ENCODE measurements at places on chromosomes 5 and 9.

DNA sequence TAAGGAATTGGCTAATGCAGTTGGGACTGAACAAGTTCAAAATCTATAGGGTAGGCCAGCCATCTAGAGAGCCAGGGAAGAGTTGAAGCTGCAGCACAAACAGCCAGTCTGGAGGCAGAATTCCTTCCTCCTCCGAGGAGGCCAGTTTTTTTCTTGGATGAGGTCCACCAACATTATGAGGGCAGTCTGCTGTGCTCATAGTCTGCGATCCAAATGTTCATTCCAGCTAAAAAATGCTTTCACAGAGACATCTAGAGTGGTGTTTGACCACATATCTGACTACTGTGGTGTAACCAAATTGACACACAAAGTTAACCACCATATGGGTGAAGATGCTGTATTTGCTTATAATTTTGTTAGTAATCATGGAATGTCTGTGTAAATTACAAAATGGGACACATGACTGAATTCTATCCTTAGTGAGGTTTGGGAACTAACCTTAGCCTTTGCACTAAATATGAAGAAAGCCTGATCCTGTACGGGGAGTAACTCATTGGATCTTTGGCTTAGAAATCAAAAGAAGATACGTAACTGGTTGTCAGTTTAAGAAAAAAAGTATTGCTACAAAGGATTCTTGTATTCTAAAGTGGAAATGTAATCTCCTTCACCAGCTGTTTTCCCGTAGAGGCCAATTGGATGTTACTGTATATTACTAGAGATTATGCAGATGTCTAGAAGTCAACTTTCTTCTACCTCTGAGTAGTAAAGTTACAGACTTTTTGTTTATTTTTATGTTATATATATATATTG, 70.6 kb downstream of the SPIN1 start:
- no peak for DNase-seq

DNA sequence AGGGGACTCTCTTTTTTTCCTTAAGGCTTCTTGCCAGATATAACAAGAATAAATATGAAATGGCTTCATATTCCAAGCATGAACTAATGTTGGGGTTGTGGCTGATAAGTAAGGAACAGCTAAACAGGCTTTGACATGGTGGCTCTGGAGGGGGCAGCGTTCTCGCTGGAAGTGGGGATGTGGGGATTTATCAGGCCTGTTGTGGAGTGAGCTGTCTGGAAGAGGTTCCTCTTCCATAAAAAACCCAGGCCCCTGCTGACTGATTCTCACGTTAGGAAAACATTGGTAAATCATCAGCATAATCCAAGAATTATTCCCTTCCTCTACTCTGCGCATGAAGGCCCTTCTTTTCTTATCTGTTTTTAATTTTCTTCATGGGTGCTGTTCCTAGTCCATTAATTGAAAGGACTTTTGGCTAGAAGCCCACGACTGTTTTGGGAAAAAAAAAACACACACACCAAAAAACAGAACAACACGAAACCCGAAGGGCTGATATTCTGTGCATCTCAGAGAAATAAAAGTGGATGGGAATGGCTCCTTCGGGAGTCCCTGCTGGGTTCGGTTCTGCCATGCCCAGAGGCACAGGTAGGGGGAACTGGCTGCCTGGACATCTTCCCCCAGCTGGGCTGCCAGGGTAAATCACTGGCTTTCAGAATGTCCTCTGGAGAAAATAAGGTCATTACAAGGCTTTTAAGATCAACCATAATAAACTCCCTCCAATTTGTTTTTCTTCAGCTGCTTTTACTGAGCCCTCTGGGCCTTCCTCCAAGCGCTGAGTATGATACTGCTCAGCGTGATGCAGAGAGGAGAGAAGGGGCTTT, 297.0 kb downstream of the SLIT3 start:
- DNase-seq: no peak

DNA sequence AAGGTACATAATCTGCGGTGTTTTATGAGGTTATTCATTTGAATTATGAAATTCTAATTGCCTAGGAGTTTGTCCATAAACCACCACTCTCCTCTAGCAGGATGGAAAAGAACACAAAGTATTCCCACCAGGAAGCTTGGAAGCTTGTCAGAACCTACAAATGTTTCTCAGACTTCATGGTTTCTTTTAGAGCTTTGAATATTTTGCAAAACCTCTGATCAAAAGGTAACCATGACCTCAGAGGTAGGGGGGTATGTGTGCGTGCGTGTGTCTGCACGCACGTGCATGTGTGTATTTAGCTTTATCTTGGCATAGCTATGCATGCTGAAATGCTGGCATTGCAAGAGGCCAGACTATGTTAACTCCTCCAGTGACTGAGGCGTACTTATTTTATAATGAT, 847.0 kb downstream of the TLE1 start:
- no peak for DNase-seq

DNA sequence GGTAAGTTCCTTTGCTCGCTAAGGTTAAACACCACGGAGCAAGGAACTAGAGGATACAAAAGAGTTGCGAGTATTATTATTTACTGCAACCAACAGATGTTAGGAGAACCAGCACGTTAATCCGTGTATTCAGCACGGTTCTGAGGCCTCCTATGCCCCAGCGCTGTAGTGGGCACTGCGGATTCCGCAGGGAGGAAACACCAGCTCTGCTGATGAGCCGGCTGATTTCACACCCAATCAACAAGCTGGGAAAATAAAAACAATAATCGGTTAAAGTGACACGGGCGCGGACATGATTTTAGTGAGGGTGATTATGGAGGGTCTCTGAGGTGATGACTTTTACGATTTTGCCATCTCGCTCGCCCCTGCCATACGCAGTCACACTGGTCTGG, 702 bp upstream of the PRELID2 start:
- DNase-seq: no peak

- no peak for DNase-seq
These were observed 23.9 kb downstream of the MLLT3 start for GRCh38 chr9:20598367-20598766.

DNA sequence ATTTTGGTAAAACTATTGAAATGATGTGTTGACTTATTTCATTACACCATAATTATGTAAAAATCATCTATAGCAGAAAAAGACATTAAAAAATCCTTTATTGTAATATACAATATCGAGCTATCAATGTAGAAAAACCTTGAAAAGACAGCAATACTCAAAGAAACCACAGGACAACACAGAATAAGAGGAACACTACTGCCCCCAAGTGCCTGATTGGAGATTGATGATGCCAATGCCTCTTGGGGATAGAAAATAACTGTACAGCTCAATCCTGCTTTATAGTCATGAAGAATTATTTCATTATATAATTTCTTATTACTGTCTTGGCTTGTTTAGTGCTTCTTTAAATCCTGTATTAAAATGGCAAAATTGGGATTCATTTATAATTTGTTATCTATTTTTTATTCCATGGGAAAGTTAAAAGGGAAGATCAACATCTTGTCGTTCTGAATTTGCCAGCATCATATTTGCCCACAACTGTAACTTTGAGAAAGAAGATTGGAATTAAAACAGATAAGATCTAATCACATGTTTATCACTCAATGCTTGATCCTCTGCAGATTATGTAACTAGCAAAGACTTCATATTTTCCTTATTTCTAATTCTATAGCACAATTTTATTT, 337.5 kb downstream of the CDH9 start:
- DNase-seq: no peak

DNA sequence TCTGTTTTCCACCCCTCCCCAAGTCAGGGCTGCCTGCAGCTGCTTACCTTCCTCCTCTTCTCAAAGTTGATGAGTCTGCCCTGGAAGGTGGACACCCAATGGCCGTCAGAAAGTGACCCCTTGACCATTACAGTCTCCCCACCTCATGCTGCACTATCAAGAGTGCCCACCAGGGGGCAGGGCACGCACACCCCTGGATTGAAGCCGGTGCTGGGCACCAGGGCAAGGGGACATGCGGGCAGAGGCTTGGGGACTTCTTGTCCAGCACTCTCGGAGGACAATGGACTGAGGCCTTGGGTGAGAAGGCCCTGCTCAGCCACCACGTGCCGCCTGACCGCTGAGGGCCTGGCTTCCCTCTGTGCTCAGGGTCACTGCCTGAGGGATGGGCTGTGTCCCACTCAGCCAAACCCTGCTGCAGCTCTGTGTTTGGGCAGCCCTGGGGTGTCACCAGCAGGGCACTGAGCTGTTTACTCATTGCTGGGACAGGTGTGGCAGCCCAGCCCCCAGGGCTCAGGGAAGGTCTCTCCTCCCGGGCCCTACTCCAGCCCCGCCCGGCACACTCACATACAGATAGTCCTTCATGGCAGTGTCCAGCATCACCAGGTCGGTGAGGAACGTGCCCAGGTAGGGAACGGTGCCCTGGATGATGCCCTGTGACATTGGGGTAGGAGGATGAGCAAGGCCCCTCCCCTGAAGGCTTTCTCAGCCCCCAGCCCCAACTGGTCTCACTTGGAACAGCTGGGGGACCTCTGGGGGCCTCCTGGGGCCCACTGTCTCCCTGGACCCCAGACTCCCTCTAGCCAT, 17.7 kb downstream of the RALGDS start:
- DNase-seq: peak; percentile 78

GRCh38 chr5:143229426-143229895, 174.0 kb downstream of the NR3C1 start:
- no peak for DNase-seq

DNA sequence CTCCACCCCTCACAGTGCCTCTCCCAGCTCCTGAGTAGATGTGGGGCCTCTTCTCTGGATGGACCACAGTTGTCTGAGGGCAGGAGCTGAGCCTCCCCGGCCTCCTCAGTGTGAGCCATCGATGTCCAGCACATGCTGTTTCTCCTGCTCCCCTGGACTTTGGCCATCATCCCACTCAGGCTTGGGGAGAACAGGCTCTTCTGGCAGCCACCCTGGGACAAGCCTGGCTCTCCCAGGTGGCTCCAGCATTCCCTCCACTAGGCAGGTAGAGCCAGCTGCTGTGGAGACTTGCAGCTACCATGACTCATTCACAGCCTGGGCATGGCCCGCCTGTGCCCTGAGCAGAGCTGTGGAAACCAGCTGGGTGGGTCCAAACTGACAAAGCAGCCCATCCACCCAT, 77.0 kb downstream of the CSNK1A1 start:
- no peak for DNase-seq

GRCh38 chr5:130720355-130720754, 444.7 kb downstream of the HINT1 start:
- no peak for DNase-seq

- no peak for DNase-seq
These were observed 151.0 kb upstream of the RFX3 start for GRCh38 chr9:3676766-3677165.

DNA sequence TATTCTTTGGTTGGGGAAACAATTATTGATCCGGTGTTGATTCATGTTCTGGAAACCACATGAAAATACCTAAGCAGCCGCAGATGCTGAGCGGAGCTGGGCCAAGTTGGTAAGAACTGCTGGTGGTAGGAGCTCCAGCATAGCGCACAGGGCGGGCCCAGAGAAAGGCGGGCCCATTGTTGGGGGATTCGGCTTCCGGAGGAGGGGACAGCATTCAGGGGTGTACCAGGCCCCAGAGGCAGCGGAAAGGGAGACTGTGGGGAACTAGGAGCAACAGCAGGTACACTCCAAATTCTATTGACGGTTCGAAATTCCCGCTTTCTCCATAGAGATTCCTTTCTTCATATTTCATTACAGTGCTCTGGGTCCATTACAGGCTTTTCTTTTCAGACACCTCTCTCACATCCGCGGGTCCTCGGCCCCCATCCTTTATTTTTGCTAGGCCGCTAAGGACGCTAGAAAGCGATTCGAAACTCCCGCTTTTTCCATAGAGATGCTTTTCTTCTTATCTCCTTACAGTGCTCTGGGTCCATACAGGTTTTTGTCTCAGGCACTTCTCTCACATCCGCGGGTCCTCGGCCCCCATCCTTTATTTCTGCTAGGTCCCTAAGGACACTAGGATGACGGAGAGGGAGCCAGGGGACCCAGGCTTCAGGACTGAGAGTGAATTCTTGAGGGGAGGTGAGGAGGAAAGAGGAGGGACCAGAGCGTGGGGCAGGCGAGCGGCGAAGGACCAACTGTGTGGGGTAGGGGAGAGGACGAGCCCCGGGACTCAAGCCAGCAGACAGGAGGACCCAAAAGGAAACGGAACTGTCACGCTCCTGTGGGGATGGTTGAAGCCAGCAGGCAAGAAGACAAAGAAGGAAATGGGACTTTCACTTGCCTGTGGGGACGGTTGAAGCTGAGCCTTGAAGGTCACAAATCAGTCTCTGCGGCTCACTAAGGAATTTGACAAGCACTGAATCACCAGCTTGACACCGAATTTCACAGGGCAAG, at the start of gene CCDC152:
CCDC152 (plus strand) TSS at position 213 of the 996 bp plus-strand sequence. CDS start 2,304 bp downstream, outside the sequence.
- DNase-seq: peak; percentile 66

DNA sequence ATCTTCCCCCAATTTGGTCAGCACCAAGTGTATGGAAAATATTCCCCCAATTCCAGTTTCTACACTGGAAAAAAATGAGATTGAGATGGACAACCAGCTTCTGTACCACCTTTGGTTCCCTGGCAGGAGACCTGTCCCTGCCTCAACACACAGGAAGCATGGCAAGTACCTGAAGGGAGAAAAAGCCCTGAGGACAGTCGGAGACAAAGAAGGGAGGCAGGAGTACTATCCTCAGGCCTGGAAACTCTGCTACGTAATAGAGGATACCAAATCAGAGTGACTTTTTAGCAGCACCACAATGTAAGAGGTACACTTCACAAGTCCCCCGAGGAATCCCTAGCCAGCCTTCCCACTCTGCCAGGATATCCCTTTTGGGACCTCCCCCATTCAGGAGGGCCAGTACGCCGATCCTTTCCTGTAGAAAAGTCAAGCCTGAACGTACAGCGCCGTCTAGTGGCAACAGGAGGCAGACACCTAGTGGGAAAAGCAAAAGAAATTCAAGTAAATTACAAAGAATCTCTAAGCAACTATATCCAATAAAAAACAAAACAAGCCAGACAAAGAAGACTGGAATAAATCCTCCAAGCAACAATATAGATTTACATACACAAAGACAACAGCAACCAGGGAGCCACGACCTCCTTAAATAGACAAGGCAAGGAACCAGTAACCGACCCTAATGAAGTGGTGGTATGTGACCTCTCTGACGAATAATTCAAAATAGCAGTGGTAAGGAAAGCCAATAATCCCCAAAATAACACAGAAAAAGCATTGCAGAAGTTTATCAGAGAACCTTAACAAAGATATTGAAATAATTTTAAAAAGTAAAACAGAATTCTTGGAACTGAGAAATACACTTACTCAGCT, 63.3 kb upstream of the SLCO6A1 start:
- DNase-seq: no peak

- no peak for DNase-seq
These were observed 2.7 kb downstream of the GCNT4 start for GRCh38 chr5:75049456-75050351.

DNA sequence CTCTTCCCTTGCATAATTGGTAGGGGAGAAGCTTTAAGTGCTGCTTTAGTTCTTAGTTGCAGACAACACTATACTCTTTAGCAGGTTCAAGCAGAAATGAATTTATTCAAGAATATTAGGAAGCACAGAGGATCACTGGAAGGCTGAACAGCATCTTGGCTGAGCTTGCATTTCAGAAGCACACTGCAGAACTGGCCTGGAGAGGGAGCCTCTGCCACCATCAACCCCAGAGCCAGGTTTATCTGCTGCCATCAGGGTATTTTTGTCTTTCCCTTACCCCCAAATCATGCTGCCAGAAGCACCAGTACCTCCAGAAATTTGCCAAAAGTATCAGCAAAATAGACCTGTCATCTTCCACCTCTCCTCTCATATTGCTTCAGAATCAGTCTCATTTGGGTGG, 440.7 kb downstream of the DMAC1 start:
- DNase-seq: no peak

GRCh38 chr9:37920471-37921167, 16.7 kb upstream of the SLC25A51 start:
- DNase-seq: no peak

GRCh38 chr9:21385131-21385670, at the start of gene IFNA2:
Gene IFNA2 (minus strand): TSS chr9:21385398. CDS start chr9:21385329, 69 bp downstream.
- DNase-seq: no peak

- DNase-seq: no peak
These were observed 71.1 kb upstream of the SH3PXD2B start for GRCh38 chr5:172525307-172525995.

- no peak for DNase-seq
These were observed 178.2 kb upstream of the NR3C1 start for GRCh38 chr5:143581649-143582048.

Data from left forelimb (tissue), 1 donor.